ENCODE measurements at places on chromosomes 7 and 10.
A peak's percentile ranks its signal among the peaks of the same experiment; 100 is the strongest.

GRCh38 chr7:151736403-151736909 is 140.5 kb downstream of the PRKAG2 start:
- peak; percentile 68 for DNase-seq

GRCh38 chr10:1089017-1089689 is 33.0 kb downstream of the WDR37 start:
- no peak for DNase-seq

- no peak for DNase-seq
These were observed 11.1 kb downstream of the MEOX2 start for GRCh38 chr7:15675379-15675778.

- no peak for DNase-seq
These were observed 13.1 kb upstream of the LRMDA start for GRCh38 chr10:75418293-75418692.

DNA sequence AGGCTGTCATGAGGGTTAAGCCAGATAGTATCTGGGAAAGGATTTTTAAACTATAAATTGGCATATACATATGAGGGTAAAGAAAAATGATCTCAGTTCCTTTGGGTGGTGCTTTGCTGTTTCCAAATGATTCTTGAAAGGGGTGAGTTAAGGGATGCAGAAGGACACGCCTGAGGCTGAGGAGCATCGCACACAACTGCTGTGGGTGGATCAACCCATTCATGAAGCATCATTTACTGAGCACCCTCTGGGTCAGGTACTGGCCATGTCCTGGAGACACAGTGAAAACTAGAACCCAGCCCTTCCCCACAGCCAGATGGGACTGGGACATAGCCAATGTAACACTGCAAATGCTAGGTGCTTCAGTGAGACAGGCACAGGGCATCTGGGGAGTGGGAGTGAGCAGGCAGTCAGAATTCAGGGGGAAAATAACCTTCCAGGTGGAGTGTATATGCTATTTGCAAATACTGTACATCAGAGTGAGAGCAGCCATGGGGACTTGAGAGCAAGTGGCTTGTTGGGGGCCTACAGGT is 112.1 kb downstream of the WDFY4 start:
- DNase-seq, result no peak

- DNase-seq, result peak; percentile 48
These were observed 262.8 kb upstream of the AOAH start for GRCh38 chr7:36986948-36987724.

DNA sequence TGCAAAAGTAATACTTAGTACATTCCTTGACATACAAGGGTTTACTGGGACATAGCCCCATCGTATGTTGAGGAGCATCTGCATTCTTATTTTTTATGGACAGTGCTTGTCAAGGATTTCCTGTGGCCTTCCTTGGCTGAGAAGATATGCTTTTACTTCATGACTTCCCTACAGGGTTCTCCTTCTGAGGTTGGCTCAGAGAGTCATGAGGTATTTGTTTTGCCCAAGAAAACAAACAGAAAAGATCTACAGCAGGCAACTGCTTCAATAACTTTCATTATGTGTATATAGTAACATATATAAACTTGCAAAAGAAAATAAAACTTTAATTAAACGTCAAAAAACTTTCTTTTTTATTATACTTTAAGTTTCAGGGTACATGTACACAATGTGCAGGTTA is 577.2 kb upstream of the SEMA3D start:
- DNase-seq, result no peak

GRCh38 chr7:92729751-92730150 is 106.6 kb downstream of the CDK6 start:
- no peak for DNase-seq

DNA sequence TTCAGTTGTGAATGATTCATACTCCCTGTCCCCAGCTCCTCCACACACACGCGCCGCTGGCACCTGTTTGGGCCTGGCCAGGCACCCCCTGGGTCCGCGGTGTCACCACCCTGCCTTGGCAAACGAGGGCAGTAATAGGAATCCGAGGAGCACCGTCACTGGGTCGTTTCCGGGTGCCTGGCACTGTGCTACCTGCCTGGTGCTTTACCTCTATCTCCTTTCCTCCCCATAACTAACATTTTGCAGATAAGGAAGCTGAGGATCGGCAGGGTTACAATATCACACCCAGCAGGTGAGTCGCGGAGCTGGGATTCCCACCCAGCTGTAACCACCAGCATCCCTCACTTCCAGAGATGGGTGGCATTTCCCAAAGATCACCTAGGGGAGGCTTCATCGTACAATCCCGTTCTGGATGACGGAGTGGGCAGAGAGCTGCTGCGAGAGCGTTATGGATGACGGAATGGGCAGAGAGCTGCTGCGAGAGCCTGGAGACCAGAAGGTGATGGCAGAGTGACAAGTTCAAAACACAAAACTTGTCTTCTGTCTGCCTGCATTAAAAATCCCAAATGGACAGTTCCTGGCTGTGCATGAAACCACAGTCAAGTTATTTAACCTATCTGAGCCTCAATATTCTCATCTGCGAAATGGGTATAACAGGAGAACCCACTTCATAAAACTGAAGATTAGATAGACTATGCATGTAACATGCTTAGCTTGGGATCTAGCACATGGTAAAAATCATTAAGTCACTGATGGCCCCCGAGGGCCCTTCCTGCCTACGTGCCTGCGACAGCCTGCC is 1.1 kb upstream of the HSPA12A start:
- DNase-seq, result no peak

DNA sequence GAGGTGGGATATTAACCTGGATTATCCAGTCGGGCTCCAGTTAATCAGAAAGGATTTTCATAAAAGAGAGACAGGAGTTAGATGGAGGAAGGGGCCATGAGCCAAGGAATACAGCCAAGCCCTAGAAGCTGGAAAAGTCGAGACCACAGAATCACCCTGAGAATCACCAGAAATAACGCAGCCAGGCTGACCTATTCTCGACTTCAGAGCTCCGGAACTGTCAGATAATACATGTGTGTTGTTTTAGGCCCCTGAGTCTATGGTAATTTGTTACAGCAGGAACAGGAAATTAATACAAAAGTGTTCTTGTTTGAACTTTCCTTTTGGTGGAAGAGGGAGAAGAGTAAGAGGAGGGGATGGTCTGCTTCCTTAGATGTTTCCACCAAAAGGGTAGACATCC is 208.1 kb downstream of the JCAD start:
- no peak for DNase-seq

- DNase-seq, result no peak
These were observed 28.7 kb upstream of the TNS3 start for GRCh38 chr7:47610506-47611044.

DNA sequence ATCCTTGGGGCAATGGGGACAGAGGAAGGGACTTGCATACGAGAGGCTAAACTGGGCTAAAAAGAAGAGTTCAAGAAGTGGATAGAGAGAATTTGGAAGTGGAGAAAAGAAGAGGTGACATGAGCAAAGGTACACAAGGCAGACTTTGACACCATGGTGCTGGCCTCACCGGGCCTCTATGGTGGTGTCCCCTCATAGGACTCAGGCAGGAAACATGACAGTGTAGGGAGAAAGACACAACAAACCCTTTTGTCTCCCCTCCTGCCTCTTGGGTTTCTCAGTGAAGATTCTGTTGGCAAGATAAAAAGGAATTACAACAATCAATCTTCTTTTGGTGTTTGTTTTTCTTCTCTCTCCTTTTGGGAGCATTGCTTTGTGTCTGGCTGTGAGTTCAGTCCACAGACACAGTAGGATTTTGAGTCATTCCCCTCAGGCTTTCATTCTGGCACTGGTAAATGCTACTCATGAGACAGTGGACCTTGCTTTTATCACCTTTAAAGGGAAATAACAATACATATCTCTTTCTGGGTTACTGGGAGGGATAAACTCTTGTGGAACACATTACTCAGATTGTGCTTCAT is 827.7 kb downstream of the TNS3 start:
- no peak for DNase-seq

- no peak for DNase-seq
These were observed 60.3 kb downstream of the RASGEF1A start for GRCh38 chr10:43206391-43207235.

- no peak for DNase-seq
These were observed 69.3 kb downstream of the FOXL3 start for GRCh38 chr7:359226-359765.

- DNase-seq, result peak; percentile 64
These were observed 26.9 kb downstream of the ASAH2 start for GRCh38 chr10:50224330-50224952.

- no peak for DNase-seq
These were observed 540.3 kb upstream of the GALNT17 start for GRCh38 chr7:70591643-70592042.

DNA sequence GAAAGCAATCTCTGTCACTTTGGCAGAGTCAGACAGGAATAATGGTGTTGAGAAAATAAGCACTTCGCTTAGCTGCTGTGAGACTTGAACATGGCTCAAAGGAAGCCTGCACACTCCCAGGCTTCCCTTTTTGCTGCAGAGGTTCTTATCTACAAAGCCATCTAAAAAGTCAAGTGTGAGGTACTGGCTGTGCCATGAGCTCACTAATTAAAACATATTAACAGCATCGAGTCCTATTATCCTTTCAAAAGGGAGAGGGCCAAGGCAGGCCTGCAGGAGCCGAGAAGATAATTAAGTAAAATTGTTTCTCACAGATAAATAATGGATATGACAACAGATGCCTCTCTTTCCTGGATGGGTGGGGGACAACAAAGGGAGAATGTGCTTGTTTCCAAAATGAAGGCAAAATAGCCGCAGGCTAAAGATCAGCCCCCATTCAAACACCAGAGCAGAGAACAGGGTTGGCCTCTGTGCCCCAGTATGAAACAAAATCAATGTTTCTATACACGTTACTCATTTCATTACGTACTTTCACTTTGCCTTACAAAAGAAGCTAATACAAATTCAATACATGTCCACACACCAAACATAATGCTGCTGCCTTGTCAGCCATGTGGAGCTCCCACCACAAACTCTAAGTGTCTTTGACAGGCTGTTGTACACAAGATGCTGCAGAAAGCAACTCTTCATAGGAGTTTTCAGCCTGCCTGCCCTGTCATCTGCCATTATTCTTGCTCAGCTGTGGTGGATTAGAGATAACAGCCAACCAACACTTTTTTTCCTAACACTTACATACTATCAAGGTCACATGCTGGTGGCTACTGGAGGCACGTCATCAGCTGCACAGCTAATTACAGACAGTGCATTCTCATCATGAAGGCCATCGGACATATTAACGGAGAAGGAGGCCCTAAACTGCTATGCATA is 55.3 kb downstream of the ELAPOR2 start:
- DNase-seq, result no peak

DNA sequence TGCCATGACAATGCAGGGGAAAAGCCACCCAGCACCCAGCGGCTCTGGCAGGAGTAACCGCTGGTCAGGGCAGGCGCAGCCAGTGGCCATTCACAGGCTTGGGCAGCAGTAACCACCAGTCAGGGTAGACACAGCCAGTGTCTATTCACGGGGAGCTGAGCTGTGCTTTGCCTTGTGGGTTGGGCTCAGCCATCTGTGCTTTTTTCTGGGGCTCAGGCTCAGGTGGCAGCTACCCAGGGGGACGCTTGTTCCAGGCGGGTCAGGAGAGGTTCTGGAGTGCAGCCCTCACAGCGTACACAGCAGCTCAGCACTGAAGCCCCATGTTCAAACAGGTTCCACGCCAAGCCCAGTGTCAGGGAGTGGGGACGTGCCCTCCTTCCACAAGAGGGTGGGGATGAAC is 28.5 kb downstream of the FOXL3 start:
- no peak for DNase-seq

GRCh38 chr7:92010215-92010614 is 69.6 kb downstream of the AKAP9 start:
- peak; percentile 73 for DNase-seq

DNA sequence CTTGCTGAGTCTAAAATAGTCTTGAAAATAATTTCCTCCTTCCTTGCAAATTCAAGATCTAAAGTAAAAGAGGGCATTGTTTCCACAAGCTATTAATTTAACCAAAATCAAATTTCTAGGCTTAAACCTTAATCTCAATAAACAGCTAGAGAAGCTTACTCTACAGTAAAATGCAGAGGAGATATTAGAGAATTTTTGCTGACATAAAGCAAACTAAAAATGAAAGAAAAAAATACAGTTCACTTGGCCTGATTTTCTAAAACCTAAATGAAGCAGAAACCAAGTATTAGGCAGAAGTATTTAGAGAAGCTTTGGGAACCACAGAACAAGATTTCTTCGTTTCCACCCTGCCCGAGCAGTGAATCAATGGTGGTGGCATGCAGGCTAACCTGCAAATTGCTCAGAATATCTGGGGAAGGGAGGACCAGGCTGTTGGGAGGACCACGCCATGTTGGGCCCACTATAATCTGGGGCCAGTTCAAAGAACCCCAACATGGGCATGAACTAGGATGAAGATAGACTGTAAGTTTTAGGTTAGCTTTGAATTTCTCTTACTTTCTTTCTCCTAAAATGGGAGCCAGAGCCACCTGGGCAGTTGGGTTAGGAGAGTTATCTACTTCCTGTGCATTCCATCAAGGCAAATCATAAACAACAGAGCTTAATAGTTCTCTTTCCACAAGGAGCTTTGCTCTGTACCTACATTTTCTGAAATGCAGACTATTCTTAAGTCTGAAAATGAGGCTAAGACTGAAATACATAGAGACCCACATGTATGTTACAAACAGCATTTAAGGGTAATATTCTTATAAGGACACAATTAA is 4.1 kb downstream of the LAMB1 start:
- no peak for DNase-seq

GRCh38 chr7:79681454-79681853 is 228.0 kb upstream of the MAGI2 start:
- no peak for DNase-seq

DNA sequence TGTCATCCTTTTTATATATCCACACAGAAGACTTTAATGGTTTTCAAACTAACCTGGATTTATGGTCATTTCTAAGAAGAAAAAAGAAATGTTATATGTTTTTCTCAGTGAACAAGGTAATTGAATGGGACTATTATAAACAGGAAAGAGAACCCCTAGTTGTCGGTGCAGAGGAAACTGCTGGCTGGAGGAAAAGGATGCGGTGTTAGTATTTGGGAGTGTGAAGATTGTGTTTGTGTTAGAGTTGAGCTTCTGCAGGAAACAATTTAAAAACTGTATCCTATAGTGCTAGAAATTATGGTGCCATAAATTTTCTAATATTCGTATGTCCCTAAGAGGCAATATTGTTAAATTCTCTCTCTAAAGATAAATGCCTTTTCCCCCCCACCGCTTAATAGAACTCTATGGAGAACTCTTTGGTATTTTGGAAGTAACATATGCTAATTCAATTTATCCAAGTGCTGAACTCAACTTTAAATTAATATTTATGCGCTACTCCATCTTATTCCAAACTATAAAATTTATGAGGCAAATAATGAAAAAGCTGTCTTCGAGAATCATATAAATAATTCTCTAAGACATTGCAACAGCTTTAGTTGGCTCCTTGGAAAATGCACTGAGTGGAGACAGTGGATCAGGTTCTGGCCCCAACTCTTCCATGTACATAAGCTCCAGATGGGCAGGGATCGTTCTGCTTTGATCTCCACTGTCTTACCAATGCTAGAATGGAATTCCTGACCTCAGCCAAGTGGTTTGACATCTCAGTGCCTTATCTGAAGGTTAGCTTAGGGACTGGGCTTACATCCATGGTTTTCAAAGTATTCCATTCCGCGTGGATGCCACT is 5.6 kb downstream of the BZW2 start:
- no peak for DNase-seq

GRCh38 chr10:128525936-128526335 is 399.7 kb upstream of the MKI67 start:
- DNase-seq, result no peak

Data from LoVo (cell line).